ENCODE measurements at places on chromosomes 12 and 14. TPM values are rescaled to one million over a fixed set of nuclear protein-coding genes. Genes with fewer than 3 reads are reported as not detected.

- no peak for DNase-seq
Observed at GRCh38 chr12:116587270-116587669, 28.1 kb downstream of the MAP1LC3B2 start.

- no peak for DNase-seq
Observed at GRCh38 chr14:74658535-74659131, 46.6 kb upstream of the LTBP2 start.

GRCh38 chr12:104935886-104936285, 22.2 kb downstream of the SLC41A2 start:
- DNase-seq, result no peak

FAM186B gene
- total RNA-seq, result 0.30 TPM

DNA sequence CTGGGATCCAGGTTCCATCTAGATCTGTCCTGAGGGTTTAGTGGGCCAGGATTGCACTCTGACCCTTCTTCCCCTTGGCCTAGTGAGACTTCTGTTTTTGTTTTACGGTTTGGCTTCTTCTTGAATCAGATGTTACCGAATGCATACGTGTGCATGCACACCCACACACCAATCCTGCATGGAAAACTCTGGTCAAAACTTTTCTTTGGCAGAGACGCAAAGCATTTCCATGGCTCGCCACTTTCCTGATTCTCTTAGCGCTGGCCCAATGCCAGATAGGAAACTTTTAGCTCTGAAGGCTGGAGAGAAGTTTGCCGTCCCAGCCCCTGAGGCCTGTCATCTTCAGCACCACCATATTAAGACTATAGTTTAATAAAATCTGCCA, 67.4 kb upstream of the ACTN1 start:
- DNase-seq, result no peak

DACT1 gene
- 19.8 TPM for total RNA-seq

- DNase-seq, result no peak
Observed at GRCh38 chr14:69214393-69214792, 23.1 kb downstream of the EXD2 start.

DNA sequence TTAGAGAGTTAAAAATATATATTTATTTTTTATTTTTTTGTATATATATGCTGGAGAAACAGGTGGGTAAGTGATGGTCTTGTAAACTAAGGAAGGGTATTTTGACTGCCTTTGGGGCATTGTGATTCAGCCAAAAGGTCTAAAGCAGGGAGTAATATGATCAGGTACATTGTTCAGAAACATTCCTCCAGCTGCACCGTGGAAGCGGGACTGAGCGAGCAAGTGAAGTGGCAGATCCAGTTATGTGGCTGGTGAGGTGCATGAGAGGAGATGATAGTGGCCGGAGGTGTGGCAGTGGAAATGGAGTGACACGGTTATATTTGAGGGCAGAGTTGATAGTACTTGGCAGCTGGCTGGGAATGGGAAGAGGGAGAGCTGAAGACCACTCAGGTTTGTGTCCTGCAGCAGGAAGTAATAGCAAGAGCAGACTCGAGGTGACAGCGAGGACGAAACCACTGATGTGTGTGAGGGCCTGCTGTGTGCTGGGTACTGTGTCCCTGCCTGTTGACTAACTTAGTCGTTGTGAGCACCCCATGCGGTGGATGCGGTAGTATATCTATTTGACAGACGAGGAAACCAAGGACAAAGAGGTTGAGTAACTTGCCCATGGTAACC, 39.2 kb downstream of the EID3 start:
- DNase-seq, result no peak

TAS2R9 gene
- total RNA-seq, result not detected

DNA sequence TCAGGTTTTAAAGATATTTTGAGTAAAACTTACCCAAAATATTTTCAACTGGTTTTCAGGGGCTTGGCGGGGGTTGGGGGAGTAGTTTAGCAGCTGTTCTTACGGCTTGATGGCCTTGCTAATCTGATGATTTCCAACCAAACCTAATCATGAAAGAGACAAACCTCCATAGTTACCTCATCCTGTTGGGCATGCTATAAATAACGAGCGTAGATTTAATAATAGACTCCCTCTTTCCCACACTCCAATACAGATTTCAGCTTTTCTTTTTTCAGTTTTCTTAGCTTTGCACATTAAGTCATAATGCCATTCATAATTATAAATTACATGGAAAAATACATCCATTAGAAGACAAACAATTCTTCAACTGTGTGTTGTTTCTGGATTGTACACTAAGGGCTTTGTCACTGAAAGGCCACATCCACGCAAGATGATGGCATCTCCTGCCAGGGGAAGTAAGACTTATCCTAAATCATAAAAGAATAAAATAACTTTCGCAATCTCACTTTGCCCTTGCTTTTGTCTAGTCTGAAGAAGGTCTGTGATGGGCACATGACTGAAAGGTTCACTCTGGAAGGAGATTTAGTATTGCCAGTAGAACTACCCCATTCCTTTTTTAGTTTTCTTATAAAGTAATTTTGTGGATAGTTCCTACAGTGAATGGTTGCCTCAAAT, 23.2 kb downstream of the ITPR2 start:
- no peak for DNase-seq

GALNT16 gene
- 1.7 TPM for total RNA-seq

DNA sequence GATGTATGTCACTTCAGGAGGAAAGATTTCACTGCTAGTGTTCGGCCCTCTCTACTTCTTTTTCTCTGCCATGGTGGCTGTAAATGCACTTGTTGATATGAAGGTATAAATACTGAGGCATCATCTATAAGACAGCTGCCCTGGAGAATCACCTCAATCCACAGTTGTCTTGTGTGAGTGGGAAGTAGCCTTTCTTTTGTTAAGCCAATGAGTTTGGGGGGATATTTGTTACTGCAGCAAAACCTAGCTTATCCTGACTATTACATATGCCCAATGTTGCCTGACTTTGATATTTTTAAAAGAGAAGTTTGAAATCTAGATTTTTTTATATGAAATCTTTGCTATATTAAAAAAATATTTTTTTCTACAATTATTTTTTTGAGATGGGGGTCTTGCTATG, 3.3 kb upstream of the JDP2 start:
- DNase-seq, result no peak

DNA sequence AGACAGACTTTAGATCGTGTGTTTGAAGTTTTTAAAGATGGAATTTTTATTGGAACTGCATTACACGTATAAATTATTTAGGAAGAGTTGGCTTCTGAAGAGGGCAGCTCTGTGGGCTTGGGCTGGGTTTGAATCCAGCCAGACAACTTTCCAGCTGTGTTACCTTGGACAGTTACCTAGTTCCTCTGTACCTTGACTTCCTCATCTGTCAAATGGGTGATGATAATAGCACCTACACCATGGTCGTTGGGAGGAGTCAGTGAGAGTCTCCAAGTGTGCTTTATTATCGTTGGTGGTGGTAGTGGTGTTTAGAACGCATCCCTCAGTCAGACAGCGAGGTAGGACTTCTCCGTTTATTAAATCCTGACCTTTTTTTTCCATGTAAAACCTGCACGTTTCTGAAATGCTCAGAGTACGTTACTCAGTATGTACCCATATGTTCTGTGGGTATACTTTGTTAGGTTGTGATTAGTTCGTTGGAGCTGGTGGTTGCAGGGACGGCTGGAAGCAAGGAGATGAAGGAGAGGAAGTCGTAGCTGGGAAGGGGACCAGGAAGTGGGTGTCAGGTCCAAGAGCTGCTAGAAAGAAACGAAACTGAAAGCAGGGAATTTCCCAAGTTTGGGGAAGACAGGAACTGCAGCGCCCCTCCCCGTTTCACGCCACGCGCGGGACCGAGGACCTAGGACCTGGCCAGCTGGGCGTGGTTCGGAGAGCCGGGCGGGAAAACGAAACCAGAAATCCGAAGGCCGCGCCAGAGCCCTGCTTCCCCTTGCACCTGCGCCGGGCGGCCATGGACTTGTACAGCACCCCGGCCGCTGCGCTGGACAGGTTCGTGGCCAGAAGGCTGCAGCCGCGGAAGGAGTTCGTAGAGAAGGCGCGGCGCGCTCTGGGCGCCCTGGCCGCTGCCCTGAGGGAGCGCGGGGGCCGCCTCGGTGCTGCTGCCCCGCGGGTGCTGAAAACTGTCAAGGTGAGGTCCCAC, at the start of gene OAS3:
TSS of gene OAS3 (plus strand) at position 734 of the 979 bp plus-strand sequence. CDS start at position 791, 57 bp downstream.
- DNase-seq, result peak; percentile 95

DNA sequence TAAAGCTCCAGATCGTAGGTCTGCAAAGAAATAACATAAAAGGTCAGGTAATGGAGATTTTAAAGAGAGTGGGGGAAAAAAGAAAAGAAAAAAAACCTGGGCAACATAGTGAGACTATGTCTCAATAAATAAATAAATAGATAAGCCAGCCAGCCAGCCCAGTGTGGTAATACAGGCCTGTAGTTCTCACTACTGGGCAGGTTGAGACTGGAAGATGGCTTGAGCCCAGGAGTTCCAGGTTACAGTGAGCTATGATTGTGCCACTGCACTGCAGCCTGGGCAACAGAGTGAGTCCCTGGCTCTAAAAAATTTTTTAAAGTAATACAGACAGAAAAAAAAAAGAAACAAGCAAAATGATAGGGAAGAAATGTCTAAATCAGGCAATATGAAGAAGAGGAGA, 43.2 kb upstream of the BBS10 start:
- no peak for DNase-seq

Data from Daoy (cell line).